Neural progenitor cell (in vitro differentiated cells): ENCODE measurements at places on chromosomes 5 and 9. TPM values are rescaled to one million over a fixed set of nuclear protein-coding genes. Genes with fewer than 3 reads are reported as not detected.

Gene ZDHHC11B
- total RNA-seq, result 0.25 and 0.60 TPM in 2 replicates

DNA sequence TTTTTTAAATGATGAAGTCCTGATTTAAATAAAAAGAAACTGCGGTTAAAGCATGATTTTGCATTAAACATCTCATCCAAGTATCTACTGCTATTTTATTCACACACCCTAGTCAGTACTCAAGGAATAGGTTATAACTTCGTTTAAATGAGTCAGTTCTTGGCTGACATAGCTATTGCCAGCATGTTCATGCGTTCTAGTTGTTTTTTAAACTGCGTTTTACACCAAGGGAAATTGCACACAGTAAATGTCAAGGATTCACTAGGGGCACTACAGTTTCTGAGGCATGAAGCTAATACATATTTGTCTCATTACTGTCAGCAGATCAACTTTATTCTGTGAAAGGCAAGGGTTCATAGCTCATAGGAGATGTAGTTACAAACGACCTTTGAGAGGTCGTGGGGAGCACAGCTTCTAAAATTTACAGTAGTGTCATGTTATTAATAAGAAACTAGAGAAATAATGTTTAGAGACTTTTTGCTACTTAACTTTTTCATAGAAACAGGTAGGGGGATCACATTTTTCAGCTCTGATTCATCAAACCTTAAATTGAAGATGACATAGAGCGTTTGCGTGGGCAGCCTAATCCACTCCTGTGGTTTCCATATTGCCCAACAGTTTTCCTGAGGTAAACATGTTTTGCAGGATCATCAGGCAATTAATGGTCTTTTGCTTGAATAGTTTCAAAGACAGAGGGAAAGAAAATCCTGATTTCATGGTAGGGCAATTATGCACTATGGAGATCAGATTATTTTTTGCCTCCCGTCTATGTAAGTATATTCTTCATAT lies 2222.7 kb upstream of the WWC1 start:
- DNase-seq, result no peak
- no peaks in the 10 kb centered on the region for H3K27me3 ChIP-seq
- H3K27ac ChIP-seq, result no peak overlapping the region
- H3K4me3 ChIP-seq, result no peak overlapping the region
- H3K4me1 ChIP-seq, result peaks cover 35% of the 10 kb centered on the region

- no peaks in the 10 kb centered on the region for H3K27me3 ChIP-seq
- no peak overlapping the region for H3K4me3 ChIP-seq
- no peak for DNase-seq
- H3K27ac ChIP-seq, result no peak overlapping the region
- H3K4me1 ChIP-seq, result no peaks in the 10 kb centered on the region
- no peaks in the 10 kb centered on the region for H3K36me3 ChIP-seq
Observed at GRCh38 chr5:54669285-54669684, 151.7 kb downstream of the SNX18 start.

DNA sequence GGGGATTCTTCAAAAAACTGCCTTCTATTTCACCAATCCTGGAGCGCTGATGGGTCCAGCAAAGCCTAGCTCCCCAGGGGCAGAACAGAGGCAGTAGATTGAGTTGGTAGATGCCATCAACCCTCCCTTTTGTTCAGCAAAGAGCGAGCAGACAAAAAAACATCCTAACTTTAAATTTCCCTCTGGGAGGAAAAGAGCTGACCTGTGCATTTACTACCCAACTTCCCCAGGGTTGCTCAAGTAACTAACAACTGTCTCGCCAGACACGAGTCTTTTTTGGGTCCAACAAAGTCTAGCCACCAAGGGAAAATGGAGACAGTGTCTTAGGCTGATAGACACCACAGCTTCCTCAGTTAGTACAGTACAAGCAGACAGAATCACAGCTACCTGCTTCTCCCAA lies 476.3 kb upstream of the GRIA1 start:
- no peaks in the 10 kb centered on the region for H3K4me1 ChIP-seq
- no peaks in the 10 kb centered on the region for H3K36me3 ChIP-seq
- no peak overlapping the region for H3K4me3 ChIP-seq
- no peak overlapping the region for H3K27ac ChIP-seq
- no peak for DNase-seq
- no peaks in the 10 kb centered on the region for H3K27me3 ChIP-seq

DNA sequence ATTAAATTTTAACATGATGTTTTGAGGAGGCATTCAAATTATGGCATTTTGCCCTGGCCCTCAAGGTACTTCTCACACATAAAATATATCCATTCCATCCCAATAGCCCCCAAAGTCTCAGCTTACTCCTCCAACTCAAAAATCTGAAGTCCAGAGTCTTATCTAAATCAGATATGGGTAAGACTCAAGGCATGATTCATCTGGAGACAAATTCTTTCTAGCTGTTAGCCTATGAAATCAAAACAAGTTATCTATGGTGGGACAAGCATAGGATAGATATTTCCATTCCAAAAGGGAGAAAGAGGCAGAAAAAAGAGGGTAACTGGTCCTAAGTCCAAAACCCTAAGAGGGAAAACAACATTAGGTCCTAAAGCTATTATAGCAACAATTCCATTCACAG lies 408.4 kb downstream of the ZNF608 start:
- H3K4me1 ChIP-seq, result peaks cover 11% of the 10 kb centered on the region
- no peaks in the 10 kb centered on the region for H3K27me3 ChIP-seq
- no peak overlapping the region for H3K27ac ChIP-seq

Gene C9orf50
- total RNA-seq, result not detected in 2 replicates

- no peaks in the 10 kb centered on the region for H3K36me3 ChIP-seq
- H3K4me3 ChIP-seq, result no peak overlapping the region
- H3K4me1 ChIP-seq, result no peaks in the 10 kb centered on the region
- H3K27me3 ChIP-seq, result no peaks in the 10 kb centered on the region
Observed at GRCh38 chr9:1535051-1535450, 480.1 kb upstream of the SMARCA2 start.

- no peaks in the 10 kb centered on the region for H3K4me1 ChIP-seq
- H3K27ac ChIP-seq, result no peak overlapping the region
- no peak overlapping the region for H3K4me3 ChIP-seq
- no peak for DNase-seq
- H3K27me3 ChIP-seq, result no peaks in the 10 kb centered on the region
Observed at GRCh38 chr5:124859027-124859426, 112.6 kb upstream of the ZNF608 start.
